ENCODE measurements at places on chromosomes 5 and 9. TPM values are rescaled to one million over a fixed set of nuclear protein-coding genes. Genes with fewer than 3 reads are reported as not detected.

Gene SHISAL2B
- not detected for total RNA-seq

Gene FOXE1
- not detected for total RNA-seq

Gene CDH9
- total RNA-seq, result not detected

DNA sequence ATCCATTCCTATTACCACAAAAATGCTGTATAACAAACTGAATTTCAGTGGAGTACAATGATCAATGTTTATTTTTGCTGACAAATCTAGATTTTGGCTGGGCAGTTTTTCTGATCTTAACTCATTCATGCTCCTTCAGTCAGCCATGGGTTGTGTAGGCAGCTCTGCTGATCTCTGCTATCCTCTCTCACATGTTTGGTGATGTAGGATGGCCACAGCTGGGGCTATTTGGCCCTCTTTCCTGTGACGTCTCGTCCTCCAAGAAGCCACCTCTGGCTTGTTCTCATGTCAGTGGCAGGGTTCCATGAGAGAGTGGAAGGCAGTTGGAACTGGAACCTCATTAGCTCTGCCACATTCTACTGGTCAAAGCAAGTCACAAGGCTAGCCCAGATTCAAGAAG is 8.9 kb downstream of the NLN start:
- no peak for DNase-seq

- no peak for DNase-seq
Measured at GRCh38 chr9:72779614-72780013, 173.2 kb downstream of the ALDH1A1 start.

- no peak for DNase-seq
Measured at GRCh38 chr5:2738156-2738699, 13.2 kb downstream of the IRX2 start.

Data from naive thymus-derived CD4-positive, alpha-beta T cell (primary cell).